Naive B cell (primary cell): ENCODE measurements at places on chromosomes 7 and 10. TPM values are rescaled to one million over a fixed set of nuclear protein-coding genes. Genes with fewer than 3 reads are reported as not detected.

DNA sequence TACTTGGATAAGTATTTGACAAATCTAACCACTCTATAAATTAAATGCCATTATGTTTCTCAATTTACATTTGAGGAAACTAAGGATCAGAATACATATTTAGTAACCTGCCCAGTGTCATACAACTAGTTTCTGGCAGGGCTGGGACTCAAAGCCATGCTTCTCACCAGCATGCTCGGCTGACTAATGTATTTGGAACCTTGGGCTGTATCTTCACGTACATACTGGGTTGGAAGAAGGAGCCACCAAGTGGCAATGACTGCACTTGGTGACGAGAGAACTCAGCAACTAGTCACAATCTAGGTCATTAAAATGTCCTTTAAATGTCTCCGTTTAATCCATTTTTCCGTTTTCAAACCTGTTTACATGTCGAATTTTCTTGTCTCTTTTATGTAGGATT, 42.9 kb downstream of the CHRM2 start:
- no peak for DNase-seq

AKR1C4 gene
- not detected for polyA plus RNA-seq

DNA sequence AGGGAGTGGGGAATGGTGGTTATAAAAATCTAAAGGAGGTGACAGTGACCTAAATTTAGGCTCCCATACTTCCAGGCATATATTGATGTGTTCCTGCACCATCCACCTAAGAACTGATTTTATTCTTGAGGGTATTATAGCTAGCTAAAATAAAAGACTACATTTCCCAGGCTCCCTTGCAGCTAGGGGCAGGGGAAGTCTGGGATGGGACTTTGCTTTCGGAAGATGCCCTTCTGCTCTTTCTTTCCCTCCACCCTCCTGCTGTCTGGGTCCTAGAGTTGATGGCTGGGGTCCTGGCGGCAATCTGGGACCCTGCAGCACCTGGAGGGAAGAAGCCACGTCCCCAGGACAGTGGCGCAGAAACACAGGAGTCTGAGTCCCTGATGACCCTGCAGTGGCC, 53.8 kb upstream of the SAMD8 start:
- DNase-seq = no peak

GIMAP1 gene
- polyA plus RNA-seq = 0.67 TPM

DNA sequence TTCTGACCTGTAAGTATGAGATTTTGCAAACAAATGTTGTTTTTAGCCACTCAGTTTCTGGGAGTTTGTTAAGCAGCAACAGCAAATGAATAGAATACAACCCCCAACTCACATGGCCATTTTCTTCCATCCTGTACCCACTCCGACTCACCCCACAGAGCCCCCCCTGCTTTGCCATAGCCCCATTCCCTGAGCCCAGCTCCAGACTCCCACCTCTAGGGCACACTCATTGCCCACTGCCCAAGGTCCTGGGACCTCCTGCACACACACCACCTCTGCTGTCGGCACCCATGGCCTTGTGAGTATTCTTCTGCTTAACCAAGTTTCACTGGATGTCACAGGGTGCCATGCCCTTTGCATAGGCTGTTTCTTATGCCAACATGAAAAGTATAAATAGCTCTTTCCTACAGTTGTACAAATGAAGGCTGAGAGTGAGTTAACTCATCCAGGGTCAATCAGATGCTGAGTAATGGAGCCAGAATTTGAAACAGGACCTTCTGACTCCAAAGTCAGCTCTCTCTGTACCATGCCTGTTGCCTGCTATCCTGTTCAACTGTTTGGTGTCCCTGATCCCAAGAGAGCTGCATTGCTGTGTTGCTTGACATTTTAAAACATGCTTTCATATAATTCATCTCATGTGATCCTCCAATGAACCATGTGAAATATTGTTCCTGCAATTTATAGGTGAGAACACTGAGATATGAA, 367.8 kb upstream of the ZMIZ1 start:
- DNase-seq = no peak

LAMB1 gene
- polyA plus RNA-seq = not detected

GRCh38 chr7:43111630-43112458, 603 bp upstream of the HECW1 start:
- no peak for DNase-seq

GRID1 gene
- polyA plus RNA-seq = not detected

CWF19L1 gene
- polyA plus RNA-seq = 23.8 TPM

DNA sequence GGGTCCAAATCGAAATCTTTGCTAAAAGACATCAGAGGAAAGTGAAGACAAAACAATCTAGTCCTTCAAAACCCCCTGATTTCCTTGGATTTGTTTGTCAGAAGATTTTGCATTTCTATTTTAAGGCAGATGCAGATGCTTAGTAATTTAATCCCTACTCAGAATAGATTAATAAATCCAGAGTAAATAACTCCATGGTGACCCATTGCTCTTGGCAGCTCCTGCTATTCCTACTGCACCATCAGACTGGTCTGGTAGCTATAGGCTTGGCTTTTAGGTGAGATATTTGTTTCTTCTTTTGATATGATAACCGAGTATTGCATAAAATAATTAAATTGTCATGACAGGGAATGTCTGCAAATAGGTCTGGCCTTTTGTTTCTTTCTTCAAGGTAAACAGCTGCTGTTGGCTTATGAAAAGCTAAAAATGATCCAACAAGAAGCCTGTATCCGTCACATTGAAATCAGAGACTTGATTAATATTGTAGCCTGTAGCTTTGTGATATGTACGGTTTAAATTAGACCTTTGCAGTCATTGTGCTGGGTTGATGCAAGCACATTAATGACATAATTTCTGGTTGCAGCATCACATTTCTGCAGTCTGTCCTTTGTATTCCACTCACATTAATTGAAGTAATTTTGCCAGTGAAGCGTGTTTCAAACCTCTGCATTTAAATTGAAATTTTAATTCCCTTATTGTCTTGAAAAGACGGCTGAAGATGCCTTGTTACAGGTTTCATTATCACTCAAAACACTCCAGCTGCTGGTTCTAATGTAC, 40.7 kb downstream of the EXOC4 start:
- DNase-seq = no peak

- DNase-seq = no peak
These were observed 42.9 kb downstream of the CSGALNACT2 start for GRCh38 chr10:43181146-43181545.

DNA sequence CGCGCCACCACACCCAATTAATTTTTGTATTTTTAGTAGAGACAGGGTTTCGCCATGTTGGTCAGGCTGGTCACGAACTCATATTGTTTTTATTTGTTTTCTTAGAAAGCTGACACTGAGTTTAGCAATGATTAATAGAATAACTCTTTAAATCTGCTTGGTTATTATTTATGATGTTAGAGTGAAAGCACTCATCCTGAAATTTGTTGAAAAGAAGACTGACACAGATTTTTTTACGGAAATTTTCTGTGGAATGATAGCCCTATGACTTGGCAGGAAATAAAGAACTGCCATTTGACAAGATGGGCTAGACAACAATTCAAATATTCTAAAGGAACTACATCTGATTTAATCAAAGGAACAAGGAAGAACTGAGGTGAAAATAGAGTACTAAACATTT, 4.3 kb upstream of the GSAP start:
- no peak for DNase-seq
